ENCODE measurements at places on chromosomes 16 and 17.

- DNase-seq = no peak
These were observed 22.3 kb downstream of the USP36 start for GRCh38 chr17:78818152-78818846.

DNA sequence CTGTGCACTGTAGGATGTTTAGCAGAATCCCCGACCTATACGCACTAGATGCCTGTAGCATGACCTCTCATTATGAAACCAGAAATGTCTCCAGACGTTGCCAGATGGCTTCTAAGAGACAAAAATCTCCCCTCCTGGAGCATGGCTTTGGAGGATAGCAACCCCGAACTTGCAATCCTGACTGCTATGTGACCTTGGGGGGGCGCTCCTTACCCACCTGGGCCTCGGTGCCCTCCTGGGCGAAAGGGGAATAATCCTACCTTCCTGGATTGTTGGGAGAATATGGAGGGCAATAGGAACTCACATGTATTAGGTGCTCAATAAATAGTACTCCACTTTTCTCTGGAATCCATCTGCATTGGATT is 8.1 kb downstream of the MRM1 start:
- DNase-seq = no peak

DNA sequence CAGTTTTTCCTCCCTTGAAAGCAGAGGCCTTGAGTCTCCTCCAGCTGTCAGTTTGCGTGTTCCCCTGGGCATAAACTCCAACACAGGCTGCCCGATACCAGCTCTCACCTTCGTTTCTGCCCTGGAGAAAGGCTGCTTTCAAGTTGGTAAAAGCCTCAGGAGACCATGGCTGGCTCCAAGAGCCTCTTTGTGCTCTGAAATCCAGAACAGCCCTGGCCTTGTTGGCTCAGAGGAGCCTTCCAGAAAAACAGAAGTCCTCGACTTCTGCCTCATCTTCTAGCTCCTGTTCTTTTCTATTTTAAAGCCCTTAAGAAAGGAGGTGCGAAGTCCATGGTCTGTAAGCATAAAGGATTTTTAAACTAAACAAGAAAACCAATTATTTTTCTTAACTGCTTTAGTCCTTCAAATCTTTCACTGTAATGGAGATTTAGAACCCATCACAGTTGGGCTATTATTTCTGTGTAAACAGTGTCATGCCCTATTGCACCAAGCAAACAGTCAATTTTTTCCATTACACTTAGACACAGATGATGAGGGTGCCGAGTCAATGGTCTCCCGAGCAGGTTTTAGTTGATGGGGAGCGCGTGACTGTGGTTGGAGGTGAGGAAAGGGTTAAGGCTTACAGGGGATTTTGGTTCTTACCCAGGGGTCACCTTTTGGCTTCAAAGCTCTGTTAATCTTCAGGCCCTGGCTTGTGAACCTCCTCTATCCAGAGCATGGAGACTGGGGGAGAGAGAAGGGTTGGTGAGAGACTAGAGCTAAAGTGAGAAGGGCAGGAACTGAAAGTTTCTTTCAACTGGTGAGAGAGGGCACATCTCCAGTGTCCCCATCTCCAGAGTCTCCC is 212.8 kb downstream of the MSI2 start:
- DNase-seq = peak; percentile 96

GRCh38 chr16:79329967-79330366 is 270.6 kb downstream of the MAF start:
- no peak for DNase-seq

DNA sequence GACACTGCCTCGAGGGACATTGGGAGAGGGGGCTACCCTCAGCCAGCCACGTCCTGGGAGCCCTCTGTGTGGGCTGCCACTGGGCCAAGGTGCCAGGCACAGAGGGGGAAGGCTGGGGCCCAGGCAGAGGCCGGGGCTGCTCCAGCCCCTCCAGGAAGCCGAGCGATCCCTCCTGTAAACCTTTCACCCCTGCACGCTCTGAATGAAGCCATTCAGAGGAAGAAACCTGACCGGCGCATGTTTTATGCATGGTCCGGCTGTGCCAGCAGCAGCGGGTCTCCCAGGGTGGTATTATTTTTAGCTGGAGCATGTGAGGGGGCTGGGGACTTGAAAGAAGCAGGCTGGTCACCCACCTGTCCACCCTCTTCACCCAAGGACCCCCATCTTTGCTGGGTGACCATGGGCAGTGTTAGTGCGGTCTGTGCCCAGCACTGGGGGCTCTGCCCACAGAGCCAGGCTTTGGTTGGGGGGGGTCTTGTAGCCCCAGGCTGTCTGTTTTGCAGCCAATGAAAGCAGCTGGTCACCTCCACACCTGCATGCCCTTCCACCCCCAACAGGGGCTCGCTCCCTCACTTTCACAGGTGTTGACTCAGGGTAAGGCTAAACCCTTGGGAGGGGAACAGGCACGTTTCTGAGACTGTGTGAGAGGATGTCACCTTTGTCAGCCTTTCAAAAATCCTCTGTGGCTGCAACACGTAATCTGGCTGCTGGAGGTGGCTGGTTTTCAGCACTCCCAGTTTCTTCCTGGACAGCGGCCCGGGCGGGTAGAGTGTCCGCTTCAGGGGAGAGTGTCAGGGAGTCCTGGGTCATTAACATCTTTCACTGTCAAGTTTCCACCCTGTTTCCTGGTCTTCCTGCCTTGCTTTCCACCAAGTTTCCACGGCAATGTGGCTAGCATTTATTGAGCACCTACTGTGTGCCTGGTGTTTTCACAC is 77.1 kb upstream of the BRD7 start:
- DNase-seq = no peak

DNA sequence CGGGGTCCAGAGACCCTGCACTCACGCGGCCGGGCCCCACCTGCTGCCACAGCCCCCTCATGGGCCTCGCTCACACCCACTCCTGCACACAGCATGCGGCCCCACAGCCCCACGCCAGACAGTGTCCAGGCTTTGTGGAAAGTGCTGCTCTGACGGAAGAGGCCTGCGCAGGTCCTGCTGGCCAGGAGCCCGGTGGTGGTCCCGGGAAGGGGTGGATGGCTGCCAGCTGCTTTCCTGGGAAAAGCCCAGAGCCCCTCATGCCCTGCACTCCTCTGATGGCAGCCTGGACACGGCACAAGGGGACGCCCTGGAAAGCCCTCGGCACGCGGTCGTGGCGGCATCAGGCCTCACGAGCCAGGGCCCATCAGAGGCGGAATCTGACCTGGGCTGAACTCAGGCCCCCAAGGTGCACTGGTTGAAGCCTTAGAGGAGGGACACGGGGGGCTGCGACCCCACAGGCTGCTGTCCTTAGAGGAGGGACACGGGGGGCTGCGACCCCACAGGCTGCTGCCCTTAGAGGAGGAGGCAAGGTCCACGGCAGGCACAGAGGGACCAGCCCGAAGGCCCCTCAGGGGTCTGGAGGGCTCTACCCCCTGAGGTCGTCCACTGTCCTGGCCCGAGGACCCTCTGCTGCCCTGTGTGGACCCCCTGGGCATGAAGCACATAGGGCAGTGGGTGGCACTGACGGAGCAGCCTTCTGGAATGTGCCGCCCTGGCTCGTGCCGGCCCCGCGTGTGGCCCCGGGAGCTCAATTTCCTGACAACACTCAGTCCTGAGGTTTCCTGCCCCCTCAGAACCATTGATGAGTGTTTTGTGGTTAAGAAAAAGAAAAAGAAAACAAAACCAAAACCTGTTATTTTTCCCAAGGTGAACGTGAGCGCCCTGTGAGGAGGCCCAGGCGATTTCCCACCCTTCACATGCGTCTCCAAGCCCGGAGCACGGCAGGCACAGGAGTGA is 22.1 kb downstream of the SOX8 start:
- DNase-seq = no peak

DNA sequence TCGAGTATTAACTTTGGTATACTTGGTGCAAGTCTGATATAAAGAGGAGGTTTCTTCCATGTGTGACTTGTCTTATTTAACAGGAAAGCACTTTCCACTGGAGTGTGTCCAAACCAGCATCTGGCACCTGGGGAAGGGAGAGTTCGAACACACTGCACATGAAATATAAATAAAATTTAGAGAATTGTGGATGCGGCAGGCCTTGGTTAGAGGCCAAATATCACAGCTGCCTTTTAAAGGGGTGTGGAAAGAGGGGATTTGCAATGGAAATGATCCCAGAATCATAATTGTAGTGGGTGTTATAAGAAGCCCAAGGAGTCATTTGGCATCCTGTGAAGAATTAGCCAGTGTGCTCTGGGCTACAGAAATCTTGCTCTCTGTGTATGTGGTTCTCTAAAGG is 4.3 kb upstream of the NXN start:
- DNase-seq = no peak

- no peak for DNase-seq
These were observed 295.3 kb downstream of the SEC14L1 start for GRCh38 chr17:77436058-77436442.

GRCh38 chr16:84648595-84649510 is 542 bp downstream of the KLHL36 start:
- DNase-seq = no peak

DNA sequence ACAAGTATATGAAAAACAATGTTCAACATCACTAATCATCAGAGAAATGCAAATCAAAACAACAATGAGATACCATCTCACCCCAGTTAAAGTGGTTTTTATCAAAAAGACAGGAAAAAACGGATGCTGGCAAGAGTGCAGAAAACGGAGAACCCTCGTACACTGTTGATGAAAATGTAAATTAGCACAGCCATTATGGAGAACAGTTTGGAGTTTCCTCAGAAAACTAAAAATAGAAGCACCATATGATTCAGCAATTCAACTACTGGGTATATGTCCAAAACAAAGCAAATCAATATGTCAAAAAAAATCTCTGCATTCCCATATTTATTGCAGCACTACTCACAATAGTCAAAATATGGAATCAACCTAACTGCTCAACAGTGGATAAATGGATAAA is 50.1 kb upstream of the CES5A start:
- no peak for DNase-seq

- no peak for DNase-seq
These were observed 19.6 kb upstream of the RFFL start for GRCh38 chr17:35083071-35083470.

GRCh38 chr16:88296437-88297177 is 86.2 kb upstream of the ZNF469 start:
- no peak for DNase-seq

DNA sequence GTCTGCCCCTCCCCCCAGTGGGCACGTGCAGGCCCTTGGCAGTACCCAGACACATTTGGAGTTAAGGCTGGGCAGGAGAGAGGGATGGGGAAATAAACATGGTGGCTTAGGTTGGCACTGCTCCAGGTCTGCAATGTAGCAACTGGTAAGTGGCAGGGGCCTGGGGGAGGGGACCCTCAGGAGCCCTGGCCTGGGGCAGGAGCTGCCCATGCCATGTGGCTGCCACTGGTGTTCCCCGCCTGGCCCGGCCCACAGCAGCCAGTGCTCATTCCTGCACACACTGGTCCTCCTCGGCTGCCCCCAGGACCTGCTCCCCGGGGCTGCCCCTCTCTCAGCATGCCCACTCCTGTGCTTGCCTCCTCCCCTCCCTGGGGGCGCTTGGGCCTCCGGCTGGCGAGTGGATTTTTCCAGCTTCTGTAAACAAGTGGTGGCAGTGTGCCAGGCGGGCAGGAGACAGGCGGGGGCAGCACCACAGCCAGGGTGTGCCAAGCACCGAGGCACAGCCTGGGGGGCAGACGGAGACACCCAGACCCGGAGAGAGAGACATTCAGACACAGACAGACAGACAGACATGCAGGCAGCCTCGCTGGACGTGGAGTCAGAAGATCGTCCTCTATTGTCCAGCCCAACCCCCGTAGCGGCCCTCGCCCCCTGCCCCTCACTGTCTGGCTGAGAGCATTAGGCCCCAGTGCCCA is 9.4 kb downstream of the THRA start:
- peak; percentile 89 for DNase-seq

DNA sequence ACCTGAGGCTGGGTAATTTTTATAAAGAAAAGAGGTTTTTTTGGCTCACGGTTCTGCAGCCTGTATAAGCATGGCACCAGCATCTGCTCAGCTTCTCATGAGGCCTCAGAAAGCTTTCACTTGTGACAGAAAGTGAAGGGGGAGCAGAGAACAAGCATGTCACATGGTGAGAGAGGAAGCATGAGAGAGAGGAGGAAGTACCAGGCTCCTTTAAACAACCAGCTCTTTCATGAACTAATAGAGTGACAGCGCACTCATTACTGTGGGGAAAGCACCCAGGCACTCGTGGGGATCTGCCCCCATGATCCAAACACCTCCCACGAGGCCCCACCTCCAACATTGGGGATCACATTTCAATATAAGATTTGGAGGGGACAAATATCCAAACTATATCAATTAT is 86.8 kb downstream of the USP32 start:
- DNase-seq = no peak

DNA sequence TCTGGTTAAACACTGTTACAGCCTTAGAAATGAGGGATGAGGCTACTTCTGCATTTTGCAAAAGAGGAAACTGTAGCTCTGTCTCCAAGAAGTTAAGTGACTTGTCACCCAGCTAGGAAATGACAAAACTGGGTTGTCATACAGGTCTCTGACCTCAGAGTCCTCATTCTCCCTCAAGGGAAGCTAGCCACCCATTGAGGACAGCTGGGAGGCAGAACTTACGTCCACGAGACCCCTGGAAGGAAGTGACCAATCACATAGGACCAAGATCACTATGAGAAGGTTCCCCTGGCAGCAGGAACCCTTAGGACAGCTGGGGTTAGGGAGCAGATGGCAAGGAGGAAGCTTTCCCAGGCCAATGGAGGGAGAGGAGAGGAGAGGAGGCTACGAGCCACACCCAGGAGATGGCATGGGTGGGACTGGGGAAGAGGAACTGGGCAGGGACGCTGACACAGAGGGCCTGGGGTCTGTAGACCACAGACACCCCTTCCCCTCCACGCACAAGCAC is 11.2 kb downstream of the METTL22 start:
- no peak for DNase-seq

DNA sequence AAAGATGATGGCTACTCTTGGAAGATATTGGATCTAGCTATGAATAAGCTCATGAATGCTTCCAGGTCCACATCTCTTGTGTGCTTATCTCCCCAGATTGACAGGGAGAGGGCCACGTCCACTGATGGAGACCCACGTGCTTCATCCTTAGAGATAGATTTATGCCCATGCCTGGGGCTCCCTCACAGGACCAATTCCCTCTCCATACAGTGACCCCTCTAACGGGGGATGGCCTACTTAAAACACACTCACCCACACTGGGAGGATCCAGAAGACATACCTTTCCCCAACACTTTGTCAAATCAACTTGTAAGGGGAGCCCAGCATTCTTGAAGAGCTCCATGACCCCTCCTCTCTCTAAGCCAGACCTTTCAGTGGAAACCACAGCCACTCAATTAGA is 169.7 kb upstream of the CDH5 start:
- no peak for DNase-seq

DNA sequence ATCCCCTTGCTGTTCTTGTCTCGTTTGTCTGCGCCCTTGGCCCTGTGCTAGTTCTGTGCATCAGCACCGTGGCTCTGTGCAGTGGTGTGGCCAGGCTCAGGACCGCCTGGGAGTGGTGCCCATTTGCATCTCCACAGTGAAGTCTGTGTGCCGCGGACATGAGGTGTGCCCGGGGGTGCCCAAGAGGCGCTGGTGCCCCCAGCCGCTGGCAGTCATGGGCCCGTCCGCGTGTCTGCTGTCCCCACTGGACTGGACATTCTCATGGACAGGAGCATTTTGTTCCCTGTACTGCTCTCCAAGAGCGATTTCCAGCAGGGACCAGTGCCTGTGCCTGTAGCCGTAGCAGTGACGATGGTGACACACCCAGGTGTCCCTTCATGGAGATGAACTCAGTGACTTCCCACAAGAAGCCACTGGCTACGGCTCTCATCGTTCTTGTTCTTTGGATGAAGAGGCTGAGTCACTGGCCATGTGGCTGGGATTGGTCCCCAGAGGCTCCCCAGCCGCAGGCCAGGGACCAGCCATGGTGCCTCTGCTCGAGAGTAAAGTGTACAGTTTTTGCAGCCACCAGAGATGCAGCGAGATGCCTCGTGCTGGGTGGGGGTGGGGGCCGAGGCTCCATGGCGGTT is 13.0 kb upstream of the MC1R start:
- DNase-seq = no peak

Measured in NCI-H510A treated with DMSO at 0.1 percent for 48 hours (cell line).